ENCODE measurements at places on chromosomes 16 and 17.

DNA sequence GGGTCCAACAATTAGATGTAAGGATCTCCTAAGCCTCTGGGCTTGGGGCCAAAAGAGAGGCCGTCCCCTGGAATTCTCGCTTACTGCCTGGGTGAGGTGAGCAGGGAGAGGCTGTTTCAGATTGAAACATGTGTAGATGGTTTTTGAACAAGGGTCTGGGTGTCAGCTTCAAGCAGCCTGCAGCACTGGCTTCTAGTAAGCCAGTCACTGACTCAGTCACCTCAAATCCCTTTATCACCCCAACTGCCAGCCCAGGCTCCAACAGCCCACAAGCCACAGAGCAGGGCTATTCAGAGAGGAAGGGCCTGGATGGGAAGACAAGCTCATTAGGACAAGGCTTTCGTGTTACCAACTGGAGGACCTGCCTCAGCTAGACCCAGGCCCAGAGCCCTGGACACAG is 180.2 kb downstream of the CCT6B start:
- no peak for DNase-seq

GRCh38 chr17:60065867-60066266 is 12.9 kb downstream of the HEATR6 start:
- DNase-seq: no peak

DNA sequence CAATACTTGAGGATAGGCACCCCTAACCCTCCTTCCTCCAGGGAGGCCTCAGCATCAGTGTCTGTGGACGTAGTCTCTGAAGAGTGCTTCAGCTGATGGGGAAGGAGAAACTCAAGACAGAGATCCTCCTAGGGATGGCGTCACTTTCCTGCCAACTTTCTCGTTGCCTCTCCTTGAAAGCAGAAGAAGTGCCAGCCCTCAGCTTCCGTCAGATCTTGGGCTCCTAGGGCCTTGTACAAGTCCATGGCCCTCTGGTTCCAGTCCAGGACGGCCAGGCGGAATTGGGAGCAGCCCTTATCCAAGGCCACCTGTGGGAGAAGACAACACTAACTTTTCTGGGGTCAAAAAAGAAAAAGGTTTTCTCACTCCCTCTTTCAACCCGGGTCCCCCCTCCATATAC is 1.3 kb downstream of the SAT2 start:
- DNase-seq: no peak

DNA sequence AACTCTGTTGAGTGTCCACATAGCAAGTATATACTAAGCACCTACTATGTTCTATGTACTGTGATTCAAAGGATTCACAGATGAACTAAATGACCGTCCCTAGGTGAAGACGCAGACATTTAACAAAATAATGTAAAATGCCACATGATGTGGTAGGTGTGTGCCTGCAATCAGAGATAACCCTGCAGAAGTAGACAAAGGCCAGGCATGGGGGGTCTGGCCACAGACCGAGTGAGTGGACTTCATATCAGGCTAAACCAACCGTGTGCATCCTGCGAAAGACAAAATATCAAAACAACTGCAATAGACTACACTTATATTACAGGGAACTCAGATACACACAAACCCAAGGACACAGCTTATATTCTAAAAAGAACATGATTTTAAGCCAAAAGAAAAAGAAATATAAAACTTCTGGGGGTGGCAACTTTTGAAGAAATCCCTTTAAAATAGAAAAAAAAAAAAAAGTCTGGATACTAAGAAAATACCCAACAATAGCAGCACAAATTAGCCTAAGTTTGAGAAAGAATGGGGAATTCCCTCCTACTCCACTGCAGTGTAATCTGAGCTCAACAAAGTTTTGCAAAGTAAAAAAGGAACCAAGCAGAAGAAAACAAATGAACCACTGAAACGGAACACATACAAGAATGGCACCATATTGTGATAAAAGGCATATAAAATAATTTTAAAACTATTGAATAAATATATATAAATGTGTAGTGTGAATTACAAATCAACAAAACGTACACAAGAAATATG is 12.3 kb downstream of the HSDL1 start:
- DNase-seq: no peak

DNA sequence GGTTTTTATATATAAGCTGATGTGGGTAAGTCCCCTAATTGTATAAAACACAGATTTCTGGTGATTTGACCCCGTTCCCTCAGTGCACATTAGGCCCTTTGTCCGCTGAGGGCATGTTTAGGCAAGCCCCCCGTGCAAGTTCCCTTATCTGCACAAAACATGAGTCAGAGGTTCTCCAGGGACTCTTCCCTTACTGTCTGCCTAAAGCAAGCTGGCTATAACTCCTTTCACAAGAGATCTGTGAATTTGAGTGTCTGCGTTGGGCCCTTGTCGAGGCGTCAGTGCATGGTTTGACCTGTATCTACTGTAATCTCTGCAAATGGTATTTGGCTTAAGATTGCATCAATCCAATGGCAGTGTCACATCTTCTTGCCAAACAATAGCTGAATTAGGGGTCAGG is 712.8 kb downstream of the CDH8 start:
- no peak for DNase-seq

DNA sequence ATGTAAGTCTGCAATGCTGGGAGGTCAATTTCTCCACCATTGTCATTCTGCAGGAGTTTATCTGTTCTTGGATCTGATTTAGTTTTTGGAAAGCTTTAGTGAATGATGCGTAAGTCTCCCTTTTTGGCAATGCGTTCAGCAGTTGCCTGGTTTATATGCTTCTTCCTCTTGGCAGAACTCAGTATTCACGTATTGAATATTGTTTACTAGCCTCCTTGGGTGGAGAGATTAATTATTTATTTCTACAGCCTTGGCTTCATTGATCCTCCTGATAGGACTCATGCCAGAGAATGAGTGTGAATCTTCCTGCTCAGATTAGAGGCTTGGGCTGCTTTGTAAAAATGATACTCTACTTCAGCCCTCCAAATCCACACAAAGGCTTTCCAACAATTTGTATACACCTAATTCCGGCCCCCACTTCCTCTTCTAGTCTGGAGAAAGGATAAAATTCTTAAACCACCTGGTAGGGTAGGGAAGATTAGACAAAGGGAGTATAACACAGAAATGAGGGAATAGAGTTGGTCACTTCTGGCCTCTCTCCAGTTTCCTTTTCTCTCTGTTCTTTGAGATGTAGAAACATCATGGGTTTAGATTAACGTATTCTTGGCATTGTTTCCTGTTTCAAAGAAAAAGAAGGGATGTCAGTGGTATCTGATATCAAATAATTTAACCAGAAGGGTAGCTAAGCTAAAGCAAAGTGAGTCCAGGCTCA is 929.8 kb downstream of the KCNJ2 start:
- no peak for DNase-seq

DNA sequence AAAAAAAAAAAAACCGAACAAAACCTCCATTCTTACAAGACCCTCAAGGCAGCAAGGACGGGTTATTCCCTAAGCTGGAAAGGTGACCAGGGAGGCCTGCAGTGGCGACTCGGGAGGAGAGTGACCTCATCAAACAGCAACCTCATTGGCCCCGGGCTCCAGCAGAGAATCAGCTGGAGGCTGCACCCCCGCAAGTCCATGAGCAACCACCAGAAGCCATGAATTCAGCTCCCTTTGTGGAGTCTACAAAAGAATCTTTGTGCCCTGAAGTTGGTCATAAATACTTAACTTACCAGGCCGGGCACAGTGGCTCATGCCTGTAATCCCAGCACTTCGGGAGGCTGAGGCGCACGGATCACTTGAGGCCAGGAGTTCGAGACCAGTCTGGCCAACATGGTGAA is 80.9 kb upstream of the CREBBP start:
- DNase-seq: no peak

DNA sequence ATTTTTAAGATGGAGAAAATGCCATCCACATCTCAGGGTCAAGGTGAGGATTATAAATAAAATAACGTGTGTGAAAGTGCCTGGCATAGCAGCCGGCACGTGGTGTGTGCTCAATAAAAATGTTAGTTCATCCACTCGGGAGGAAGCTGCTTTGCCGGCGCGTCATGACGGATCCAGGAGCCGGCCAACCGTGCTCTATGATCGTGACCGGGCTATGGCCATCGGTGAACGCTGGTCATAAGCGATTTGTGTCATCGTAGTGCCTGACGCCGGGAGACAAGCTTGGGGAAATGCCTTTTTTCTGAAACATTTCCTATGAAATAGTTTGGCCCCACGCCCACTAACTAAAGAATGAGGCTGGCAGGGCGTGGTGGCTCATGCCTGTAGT is 74.0 kb downstream of the CMC2 start:
- DNase-seq: no peak

- DNase-seq: no peak
Observed at GRCh38 chr17:74864297-74864865, 4.7 kb upstream of the GRIN2C start.

GRCh38 chr17:16929035-16929680 is 42.8 kb downstream of the TNFRSF13B start:
- no peak for DNase-seq

DNA sequence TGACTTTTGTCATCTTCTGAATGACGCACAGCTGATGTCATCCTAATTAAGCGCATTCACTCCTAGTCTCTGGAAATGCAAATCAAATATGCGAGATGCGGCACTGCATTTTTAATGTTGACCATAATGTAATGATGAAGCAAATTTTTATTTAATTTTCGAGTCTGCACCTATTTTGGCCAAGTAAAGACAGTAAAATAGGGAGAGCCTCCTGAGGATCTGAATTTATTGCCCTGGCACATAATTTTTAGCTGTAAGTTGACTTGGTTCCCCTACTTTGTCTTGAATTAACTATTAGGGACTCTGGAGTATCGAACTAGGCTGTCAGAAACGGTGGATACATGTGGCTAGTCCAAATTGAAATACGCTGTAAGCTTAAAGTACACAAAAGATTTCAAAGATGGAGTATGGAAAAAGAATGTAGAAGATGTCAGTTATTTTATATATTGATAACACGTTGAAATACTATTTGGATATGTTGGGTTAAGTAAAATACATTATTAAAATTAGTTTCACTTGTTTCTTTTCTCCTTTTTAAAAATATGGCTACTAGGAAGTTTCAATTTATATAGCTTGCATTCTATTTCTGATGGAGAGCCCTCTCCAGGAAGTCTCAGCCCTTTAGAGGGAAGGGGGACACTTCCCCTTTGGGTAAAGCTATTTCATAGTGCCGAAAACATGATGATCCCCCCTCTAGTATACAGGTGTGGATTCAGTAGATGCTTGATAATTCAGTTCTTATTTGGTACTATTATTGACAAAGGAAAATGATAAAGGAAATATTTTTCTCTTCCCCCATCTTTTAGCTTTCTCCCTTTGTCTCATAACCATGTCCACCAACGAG is 991 bp downstream of the KPNA2 start:
- no peak for DNase-seq

GRCh38 chr16:82694239-82694874 is 67.6 kb downstream of the CDH13 start:
- no peak for DNase-seq

DNA sequence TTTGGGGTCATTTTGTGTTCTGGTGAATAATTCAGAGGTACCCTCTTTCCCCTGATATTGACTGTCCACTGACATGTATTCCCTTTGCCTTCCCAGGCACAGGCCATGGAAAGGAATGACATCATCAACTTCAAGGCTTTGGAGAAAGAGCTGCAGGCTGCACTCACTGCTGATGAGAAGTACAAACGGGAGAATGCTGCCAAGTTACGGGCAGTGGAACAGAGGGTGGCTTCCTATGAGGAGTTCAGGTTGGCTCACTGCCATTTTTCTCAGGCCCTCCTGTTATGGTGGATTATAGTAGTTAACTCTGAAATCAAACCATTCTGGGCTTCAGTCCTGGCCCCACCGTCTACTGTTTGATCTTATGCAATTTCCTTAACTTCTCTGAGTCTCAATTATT is 1.6 kb upstream of the EFTUD2 start:
- DNase-seq: no peak

DNA sequence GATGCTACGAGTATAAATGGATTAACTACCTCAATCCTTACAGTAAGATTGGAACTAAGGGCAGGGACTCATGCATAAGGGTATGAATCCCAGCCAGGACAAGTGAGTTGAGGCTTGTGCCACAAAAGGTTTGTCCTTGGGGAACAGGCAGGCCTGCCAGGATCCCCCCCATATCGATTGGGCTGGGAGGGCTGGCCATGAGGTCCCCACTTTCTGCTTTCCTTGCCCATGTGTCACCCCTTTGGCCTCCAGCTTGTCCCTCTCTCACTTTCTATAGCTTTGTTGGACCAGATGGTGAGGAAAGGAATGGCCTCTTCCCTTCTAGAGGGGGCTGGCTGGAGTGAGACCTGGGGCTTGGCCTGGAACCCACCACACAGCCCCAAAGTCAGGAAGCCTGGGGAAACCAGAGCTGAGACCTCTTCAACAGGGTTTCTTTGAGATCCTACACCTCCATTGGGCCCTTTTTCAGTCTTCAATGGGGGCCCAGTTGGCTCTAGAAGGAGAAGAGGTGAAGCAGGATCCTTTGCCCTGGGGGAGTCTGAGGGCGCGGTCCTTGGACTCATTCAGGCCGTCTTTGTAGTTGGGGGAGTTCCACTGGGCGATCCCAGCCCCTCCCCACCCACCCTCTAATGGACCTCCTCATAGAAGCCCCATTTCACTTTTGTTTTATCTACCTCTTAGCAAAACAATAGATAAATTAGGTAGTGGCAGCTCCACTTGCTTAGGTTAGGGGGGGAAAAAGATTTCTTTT is 57.3 kb downstream of the IGF2BP1 start:
- no peak for DNase-seq

GRCh38 chr17:31907342-31907962 is 5.9 kb upstream of the UTP6 start:
- DNase-seq: no peak

GRCh38 chr16:24116989-24117388 is 139.1 kb upstream of the CACNG3 start:
- no peak for DNase-seq

GRCh38 chr16:51759329-51759728 is 608.3 kb upstream of the SALL1 start:
- peak; percentile 57 for DNase-seq

DNA sequence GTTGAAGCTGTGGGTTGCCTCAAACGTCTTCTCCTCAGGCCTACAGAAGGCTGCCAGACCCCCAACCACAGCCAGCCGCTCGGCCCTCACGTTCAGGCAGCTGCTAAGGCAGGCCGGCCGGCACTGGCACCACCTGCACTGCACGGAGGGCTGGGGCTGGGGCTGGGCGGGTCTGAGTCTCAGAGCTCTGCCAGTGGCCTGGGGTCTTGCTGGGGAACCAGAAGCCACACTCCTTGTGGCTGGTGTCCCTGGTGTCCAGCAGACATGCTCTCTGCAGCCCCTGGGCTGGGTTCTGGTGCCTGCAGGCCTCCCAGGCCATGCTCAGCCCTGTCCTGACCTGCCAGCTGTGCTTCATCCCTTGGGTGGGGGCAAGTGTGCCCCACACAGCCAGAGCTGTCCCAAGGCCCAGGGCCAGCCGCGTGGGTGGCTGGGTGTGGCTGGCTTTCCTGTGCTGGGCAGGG is 42.0 kb downstream of the BAHCC1 start:
- DNase-seq: no peak

- no peak for DNase-seq
Observed at GRCh38 chr17:72445055-72445991, 324.5 kb downstream of the SOX9 start.
